ENCODE measurements at places on chromosomes 5 and 9. TPM values are rescaled to one million over a fixed set of nuclear protein-coding genes. Genes with fewer than 3 reads are reported as not detected.

Gene SURF6
- total RNA-seq = 9.7 TPM

Gene PHF24
- not detected for total RNA-seq

Gene WNT8A
- not detected for total RNA-seq

Gene UGT3A1
- total RNA-seq = 20.3 TPM

Gene TAF11L5
- total RNA-seq = not detected

Gene DNAH5
- 3.2 TPM for total RNA-seq

Gene PCDHGC4
- total RNA-seq = 0.65 TPM

Gene SSBP2
- 3.8 TPM for total RNA-seq

Gene HNRNPA0
- 8.6 TPM for total RNA-seq

Gene ASTN2
- total RNA-seq = 2.9 TPM

- no peak for DNase-seq
Measured at GRCh38 chr5:114857941-114858551, 311.7 kb downstream of the TRIM36 start.

DNA sequence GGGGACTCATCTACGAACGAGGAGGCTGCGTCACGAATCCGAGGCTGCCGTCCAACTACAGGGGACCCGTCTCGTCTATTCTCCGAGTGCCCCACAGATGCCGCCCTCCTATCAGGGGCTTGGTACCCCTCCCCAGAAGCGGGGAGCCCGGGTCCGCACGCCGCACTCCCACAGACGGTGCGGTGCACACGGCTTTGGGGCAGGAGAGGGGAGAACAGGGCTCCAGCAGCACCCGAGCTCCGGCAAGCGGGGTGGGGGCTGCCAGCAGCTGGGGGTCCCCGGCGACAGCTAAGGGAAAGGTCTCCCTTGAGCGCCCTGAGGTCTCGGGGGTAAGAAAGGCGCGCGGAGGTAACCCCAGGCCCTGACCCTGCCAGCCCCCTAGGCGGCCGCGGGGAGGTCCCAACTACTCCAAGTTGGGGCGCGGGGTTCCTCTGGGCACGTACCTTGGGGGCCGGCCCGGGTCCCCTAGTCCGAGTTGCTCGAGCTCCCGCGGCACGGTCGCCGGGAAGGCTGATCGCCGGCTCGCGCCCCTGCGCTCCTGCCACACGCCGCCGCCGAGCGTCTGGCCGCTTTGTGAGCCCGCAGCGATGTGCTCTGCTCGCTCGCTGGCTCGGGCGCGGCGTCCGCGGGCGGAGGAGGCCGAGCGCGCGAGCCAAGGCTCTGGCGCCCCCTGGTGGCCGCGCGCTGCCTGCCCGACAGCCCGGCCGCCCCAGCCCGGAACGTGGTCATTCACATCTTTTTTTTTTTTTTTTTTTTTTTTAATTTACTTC is at the start of gene SPOCK1:
SPOCK1 (minus strand) TSS at position 591 of the 770 bp plus-strand sequence.
- peak; percentile 70 for DNase-seq

DNA sequence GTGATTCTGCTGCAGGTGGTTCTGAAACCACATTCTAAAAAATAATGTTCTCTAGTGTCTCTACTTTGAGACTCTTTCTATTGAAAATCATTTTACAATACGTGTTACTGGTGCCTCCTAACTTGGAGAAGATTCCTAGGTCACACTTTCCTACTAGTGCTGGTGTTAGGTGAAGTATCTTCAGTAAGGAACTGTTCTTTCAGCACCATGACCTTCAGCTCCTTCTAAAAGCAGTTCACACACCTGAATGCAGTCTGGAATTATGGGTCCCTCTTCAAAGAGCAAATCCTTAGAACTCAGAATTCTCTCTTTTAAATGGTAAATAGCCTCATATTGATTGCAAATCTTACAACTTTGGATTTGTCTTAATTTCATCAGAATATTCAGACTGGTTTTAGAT is 10.6 kb upstream of the DPYSL3 start:
- DNase-seq = no peak

- DNase-seq = no peak
Measured at GRCh38 chr9:128051932-128052709, 15.0 kb downstream of the NAIF1 start.

- peak; percentile 27 for DNase-seq
Measured at GRCh38 chr9:89347651-89348050, 29.4 kb downstream of the SECISBP2 start.

GRCh38 chr5:151615431-151615830 is 24.3 kb upstream of the FAT2 start:
- DNase-seq = no peak

GRCh38 chr9:69376651-69377050 is 51.6 kb downstream of the ENTREP1 start:
- no peak for DNase-seq

DNA sequence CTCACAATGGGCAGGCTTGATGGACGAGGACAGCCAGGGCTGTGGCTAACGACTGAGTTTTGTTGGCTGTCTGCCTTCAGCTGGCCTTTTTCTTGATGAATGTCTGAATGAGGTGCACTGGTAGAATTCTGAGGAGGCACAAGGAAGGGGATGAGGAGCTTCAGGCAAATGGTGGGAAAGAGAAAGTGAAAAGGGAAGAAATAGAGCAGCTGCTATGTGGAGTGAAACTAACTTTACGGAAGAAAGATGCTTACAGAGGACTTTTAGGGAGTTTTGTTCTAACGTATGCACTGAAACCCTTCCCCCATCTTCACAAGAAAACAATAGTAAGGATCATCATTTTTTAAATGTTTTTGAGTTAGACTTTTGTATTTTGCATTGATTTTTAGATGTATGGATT is 45.3 kb downstream of the OR2K2 start:
- no peak for DNase-seq

GRCh38 chr9:126932871-126933321 is 18.3 kb downstream of the RALGPS1 start:
- DNase-seq = no peak

DNA sequence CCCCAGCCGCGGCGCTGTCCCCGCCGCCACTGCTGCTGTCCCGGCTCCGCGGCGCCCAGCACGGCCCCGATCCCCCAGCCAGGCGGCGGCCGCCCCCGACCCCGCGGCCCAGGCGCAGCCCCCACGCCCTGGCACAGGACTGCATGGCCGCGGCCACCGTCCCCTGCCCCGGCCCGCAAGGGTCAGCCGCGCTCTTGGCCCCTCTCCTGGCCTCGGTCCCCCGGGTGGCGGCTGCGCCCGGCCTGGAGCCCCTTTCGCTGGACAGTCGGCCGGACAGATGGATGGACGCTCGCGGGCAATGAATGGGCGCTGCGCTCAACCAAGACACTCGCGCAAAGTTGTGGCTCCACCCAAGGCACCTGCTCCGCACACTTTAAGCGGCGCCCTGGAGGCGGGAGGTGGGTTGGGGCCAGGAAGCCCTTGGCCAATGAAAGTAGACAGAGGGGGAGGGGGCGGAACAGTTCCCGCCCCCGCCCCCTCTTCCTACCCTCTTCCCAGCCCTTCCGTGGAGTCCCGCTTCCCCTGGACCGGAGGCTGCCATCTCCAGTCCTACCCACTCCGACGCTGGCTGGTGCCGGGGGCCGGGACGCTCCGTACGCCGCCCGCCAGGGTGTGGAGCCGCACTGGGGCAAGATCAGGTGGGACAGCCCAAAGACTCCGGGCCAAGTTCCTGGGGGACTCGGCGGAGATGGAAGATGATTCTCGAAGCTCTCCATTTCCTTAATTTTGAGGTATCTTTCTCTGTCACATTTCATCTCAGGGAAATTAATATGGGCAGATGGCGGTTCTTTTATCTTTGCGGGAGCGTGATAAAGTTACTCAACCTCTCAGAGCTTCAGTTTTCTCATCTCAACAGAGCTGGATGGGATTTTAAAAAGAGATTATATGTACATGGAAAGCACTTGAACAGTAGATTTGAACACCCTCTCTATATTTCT is at the start of gene GLDC:
GLDC (minus strand) TSS at position 375 of the 938 bp plus-strand sequence; CDS start at position 145, 230 bp downstream.
- DNase-seq = peak; percentile 94
